Neural crest cell (in vitro differentiated cells): ENCODE measurements at places on chromosomes 5 and 9. TPM values are rescaled to one million over a fixed set of nuclear protein-coding genes. Genes with fewer than 3 reads are reported as not detected.
A peak's percentile ranks its signal among the peaks of the same experiment; 100 is the strongest.

The ADAMTS16 gene
- total RNA-seq = 0.23 and 1.7 TPM in 2 replicates

The PTPN3 gene
- total RNA-seq = 1.1 and 1.3 TPM in 2 replicates

The CDC20B gene
- total RNA-seq = not detected in 2 replicates

The CTNNA1 gene
- 282 and 292 TPM in 2 replicates for total RNA-seq

The TRPM3 gene
- total RNA-seq = 0.91 and 1.4 TPM in 2 replicates

The PDE8B gene
- total RNA-seq = 0.44 and 1.1 TPM in 2 replicates

DNA sequence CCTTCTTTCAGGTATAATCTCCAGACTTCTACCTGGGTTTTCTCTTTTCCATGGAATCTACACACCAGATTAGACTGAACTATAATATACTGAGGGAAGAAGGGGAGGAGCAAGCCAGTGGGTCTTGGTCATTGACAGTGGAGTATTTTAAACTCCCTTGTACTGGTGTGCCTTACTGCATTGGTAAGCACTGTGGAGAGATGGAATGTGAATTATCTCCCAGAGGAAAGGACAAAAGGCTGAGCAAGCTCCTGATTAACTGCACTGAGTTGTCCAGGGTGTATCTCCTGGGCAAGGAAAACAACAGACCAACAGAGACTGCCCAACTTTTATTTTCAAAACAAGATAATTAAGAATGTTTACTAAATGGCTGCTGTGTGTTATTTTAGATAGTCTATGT, 29.8 kb upstream of the SLCO6A1 start:
- no peak for DNase-seq

- DNase-seq = peak; percentile 14
Measured at GRCh38 chr5:97534166-97534565, 351.1 kb upstream of the RIOK2 start.

- no peak for DNase-seq
Measured at GRCh38 chr5:137891849-137892248, 2.6 kb downstream of the PKD2L2 start.

DNA sequence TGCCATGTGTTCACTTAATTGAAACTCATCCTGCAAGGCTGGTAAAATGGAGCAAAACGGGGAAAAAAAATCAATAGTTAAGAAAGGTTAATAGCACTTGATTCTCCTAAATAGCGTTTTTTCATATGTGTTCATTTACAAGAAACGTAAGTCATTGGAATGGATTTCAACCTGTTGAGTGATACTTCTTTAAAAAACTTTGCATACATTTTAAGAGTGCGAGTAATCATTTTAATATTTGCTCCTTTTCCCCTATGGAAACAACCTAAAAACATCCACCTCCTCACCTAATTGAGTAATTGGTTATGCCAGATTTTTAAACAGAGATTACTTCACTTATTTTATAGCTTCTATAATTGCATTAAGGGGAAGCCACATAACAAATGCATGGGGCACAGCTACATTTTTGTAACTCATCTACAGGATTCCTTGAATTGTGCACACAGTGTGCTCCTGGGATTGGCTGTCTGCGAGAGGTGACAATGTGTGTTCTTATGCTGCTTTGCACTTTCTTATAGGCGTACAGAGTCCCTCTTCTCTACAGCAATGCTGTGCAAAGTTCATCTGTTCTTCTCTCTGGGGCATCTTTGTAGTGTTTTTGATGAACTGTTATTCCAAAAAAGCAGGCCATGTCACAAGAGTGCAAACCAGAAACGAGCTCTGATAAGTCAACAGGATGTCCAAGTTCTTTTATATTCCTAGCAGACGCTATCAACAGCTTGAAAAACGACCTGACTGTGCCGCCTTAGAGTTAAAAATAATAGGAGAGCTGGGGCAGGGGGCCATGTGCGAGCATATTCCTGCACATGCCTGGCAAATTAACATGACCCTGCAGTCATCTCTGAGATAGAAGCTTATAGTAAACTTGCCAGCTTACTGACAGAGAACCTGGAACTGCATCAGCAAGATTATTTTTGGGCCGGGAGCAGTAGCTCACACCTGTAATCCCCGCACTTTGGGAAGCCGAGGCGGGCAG, 117.9 kb downstream of the GOLPH3 start:
- DNase-seq = no peak

GRCh38 chr5:84279234-84279633, 105.4 kb downstream of the EDIL3 start:
- DNase-seq = no peak

DNA sequence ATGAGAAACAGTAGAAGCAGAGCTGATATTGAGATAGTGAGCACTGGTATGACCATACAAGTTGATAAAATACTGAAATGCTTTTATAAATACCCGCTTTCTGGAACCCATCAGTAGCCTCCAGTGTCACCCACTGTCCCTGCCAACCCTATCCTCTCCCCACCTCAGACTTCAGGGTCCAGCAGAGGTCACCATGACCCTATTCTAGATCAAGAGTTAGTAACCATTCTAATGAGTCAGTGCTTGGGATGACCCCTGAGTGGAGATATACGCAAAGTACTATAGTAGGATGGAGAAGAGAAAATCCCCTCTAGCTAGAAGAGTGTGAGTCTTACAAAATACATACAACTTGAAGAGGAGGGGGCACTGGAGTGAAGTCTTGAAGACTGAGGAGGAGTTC, 297.9 kb upstream of the BRINP1 start:
- DNase-seq = no peak

GRCh38 chr5:87069974-87070608, 197.6 kb upstream of the RASA1 start:
- no peak for DNase-seq

DNA sequence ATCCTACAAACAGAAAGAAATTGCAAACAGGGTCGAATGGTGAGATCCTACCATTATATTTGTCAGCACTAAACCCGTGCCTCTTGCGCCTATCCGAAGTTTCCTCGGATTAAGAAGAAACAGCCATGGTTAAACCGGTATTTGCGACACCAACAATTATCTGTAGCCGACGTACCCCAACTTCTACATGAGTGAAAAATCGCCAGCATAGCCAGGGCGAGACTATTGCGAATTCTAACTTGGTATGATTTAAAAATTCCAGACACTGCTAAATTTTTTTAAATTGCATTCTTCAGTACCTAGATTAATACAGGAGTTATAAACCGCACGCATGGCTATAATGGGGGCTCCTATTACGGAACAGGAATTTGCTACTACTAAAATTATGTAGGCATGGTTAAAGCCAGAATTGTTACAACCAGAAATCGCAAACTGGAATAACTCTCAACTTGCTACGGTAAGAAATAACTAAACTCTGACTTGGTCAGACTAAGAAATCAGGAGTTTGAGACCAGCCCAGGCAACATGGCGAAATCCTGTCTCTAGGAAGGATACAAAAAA, 25.3 kb upstream of the ANXA2R start:
- no peak for DNase-seq

- no peak for DNase-seq
Measured at GRCh38 chr5:10762776-10763500, 1.9 kb upstream of the DAP start.

- DNase-seq = peak; percentile 41
Measured at GRCh38 chr5:150801117-150801927, 22.8 kb downstream of the SMIM3 start.

DNA sequence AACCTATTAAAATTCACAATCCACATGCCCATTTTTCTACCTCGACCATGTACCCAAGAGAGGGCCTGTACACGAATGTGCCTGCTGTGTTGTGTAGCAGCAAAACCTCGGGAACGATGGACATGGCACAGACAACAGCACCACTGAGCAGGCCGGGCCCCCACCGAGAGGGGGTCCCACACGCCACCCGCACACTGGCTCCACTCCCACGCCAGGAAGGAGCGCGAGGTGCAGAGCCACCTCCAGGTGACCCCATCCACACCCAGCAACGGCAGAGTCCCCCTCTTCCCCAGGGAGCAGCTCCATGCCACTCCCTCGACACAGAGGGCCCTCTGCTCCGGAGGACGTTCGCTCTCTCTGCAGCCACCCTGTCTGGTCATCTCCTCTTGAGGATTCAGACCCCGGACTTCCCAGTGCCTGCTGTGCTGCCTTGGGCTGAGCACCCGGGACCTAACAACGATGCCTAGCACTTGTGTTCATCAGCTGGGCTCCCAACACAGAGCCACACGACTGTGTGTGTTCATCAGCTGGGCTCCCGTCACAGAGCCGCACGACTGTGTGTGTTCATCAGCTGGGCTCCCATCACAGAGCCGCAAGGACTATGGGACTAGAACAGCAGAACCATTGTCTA, 25.3 kb upstream of the ADAMTS2 start:
- no peak for DNase-seq

- DNase-seq = no peak
Measured at GRCh38 chr5:54607006-54607405, 89.4 kb downstream of the SNX18 start.

DNA sequence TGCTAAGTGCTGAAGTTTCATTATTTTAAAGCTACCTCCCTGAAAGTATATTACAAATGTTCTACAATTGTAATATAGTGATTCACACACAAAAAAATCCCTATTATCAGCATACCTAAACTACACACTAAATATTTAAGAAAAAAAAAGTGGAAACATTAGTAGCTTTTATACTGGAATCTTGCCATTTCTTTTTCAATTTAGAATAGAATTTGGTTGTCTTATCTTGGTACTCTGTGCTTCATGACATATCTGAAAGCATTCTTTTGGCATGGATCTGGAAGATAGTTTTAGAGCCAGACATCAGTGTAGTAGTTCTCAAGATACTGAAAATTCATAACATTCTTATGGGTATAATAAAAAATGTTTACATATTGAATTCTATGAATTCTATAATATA, 35.0 kb downstream of the SLC1A3 start:
- no peak for DNase-seq

GRCh38 chr9:100448266-100448665, 21.3 kb downstream of the MSANTD3 start:
- DNase-seq = no peak

GRCh38 chr5:168553377-168554130, 24.4 kb downstream of the FBLL1 start:
- DNase-seq = no peak

GRCh38 chr5:81359881-81360280, 34.1 kb downstream of the ACOT12 start:
- no peak for DNase-seq

- DNase-seq = no peak
Measured at GRCh38 chr5:33576726-33577590, 136.2 kb downstream of the TARS1 start.

DNA sequence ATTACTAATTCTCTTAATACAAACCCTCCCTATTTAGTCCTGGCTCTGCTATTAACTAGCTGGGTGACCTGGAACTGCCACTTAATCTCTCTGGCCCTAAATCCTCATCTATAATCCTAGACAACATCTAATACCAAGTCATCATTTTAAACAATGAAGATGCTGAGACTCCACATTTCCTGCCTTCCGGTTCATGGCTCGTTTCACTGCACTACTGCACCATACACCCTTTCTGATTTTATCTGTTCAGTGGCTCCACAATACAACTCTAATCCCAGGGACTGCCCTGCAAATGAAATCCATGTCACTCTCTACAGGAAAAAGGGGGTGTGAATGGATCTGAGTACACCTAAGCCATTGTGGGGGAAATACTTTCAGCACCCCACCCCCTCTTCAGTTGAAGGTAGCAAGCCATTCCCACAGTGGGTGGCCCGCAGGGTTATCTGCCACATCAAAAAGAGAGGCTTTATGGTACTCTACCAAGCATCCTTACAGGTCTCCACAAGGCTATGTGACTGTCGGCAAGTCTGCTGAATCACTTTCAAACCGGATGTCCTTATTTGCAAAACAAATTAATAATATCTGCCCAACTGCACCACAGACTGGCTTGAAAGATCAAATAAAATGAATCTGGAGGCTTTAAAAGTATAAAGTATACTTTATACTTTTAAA, 89.5 kb downstream of the EPB41L4A start:
- no peak for DNase-seq

DNA sequence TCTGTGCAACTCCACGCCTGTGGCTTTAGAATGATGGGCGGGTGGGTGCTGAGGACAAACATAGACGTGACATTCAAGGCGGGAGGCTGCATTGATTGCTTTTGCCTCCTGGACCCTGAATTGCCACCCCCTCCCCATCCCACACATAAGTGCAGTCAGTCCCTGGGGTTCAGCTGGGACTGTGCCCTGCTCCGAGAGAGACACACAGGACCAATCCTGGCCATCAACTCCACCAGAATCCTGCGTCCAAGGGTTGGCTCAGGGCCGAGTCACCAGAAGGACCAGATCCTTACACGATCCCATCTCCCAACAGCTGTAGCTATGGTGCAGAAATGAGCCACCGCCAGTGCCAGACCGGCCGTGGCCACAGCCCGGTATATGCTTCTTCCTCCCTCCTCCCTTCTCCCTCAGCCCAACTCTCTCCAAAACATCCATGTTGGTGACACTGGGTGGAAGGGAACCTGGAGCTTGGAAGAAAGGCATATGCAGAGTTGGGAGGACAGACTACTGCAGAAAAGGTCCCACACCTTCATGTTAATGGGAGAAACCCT, 27.4 kb downstream of the IRX2 start:
- DNase-seq = no peak

DNA sequence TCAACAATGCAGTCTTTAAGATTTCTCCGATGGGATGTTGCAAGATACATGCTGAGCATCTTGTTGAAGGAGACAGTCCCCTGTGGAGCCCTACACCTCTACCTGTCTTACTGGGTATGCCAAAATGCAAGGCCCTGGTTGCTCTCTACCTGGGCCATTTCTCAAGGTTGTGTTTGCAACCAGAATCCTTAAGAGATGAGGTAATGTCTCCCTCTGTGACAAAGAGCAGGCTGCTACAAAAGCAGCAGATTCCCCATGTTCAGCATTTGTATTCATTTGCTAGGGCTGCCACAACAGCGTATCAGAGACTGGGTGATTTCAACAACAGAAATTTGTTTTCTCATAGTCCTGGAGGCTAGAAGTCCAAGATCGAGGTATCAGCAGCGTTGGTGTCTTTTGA, 138.4 kb upstream of the RPS23 start:
- no peak for DNase-seq

DNA sequence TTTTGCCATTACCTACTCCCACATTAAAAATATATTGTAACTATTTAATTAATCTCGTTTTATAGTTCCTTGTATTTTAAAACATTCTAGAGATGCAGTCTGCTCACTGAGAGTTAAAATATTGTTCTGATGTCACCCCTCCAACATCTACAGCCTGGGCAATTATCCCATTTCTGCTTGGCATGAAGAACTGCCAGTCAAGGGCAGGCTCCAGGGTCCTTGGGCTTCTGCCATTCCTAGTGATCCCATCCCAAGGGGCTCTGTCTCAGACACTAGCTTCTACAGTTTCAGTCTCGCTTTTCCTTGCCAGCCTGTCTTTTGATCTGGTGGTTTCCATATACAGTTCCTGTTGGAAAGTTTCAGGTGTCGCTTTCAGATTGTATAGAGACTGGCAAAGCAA, 287.2 kb downstream of the TMEM232 start:
- no peak for DNase-seq

DNA sequence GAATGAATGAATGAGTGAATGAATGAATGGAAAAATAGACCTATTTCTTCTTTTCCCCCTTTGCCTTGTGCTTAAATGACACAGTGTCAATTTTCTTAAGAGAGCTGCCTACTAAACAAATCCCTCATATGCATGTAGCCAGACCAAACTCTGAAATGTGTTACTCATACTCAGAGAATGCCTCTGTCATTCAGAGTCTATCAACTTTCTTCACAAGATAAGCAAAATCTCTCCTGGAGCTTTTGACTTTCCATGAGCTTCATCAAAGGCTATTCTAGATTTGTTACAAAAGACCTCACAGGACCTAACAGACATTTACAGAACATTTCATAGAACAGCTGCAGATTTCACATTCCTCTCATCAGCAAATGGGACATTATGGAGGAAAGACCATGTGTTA, 275.7 kb upstream of the MSX2 start:
- no peak for DNase-seq
